ENCODE measurements at places on chromosomes 6 and 20.

GRCh38 chr6:148805777-148806176, 58.9 kb downstream of the UST start:
- DNase-seq, result no peak

DNA sequence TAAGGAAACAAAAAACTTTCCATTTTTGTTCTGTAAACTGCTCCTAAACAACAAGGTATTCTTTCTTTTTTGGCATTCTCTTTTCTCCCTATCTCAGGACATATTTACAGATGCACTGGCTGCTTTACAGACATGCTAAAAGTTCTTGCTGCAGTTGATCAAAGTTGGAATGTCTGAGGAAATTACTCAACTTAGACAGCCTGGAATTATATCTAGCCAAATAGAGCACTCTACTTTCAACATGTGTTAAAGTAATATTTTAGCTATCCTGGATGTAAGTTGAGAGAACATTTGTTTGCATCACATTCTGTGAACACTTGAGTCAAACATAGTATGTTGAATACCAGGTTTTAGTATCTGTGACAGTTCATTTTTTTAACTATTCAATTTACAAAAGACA, 24.8 kb downstream of the TASP1 start:
- DNase-seq, result no peak

- DNase-seq, result no peak
Observed at GRCh38 chr20:18722371-18722770, 91.2 kb upstream of the SCP2D1 start.

GRCh38 chr20:7113577-7114466, 346.3 kb downstream of the BMP2 start:
- DNase-seq, result no peak

DNA sequence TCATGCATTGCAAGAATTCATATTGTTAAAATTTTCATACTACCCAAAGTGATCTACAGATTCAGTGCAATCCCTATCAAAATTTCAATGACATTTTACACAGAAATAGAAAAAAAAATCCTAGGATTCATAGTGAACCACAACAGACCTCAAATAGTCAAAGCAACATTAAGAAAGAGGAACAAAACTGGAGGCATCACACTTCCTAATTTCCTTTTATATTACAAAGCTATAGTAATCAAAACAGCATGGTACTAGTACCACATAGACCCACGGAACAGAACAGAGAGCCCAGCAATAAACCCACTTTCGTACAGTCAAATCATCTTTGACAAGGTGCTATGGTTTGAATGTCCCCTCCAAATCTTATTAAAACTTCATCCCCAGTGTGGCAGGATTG, 39.7 kb downstream of the NTSR1 start:
- no peak for DNase-seq

- DNase-seq, result no peak
Observed at GRCh38 chr20:16571333-16571732, 1.9 kb downstream of the KIF16B start.

GRCh38 chr6:113653275-113653674, 203.9 kb upstream of the MARCKS start:
- DNase-seq, result no peak

GRCh38 chr6:33211136-33211535, 2.8 kb downstream of the RING1 start:
- DNase-seq, result no peak

GRCh38 chr6:30884521-30885480, 482 bp downstream of the DDR1 start:
- peak; percentile 15 for DNase-seq

DNA sequence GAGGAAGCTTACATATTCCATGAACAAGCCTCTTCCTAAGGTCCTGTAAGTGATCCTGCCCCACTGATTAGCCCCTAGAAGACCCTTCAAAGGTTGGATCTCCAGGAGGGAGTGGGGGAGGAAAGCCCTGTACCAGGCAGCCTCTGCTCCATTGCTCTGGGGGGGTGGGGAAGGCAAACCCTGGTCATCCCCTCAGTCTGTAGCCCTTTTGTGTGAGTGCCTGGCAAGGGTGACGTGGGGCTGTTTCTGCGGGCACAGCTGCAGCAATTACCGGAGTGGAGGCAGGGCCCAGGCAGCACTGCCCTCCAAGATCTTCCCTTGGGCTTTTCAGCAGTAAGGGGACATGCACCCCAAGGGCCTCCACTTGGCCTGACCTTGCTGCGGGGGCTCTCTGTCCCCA, at the start of gene MOG:
Gene MOG, plus strand, starts transcription at position 295 of the 400 bp plus-strand sequence. CDS start 118 bp downstream, outside the sequence.
- no peak for DNase-seq

GRCh38 chr6:33080127-33081089, 4.6 kb downstream of the HLA-DPB1 start:
- DNase-seq, result no peak

Data from stimulated activated CD8-positive, alpha-beta memory T cell treated with anti-CD3 and anti-CD28 coated beads, Interleukin-7, amount 100 ng/mL, for 1 hour (primary cell).